ENCODE measurements at places on chromosomes 4 and X.

GRCh38 chrX:35040871-35041270 lies 98.3 kb downstream of the FAM47B start:
- DNase-seq: peak; percentile 18

GRCh38 chr4:85086721-85087120 lies 120.2 kb upstream of the WDFY3 start:
- no peak for DNase-seq

- no peak for DNase-seq
Measured at GRCh38 chrX:106954041-106954440, 33.8 kb downstream of the CLDN2 start.

DNA sequence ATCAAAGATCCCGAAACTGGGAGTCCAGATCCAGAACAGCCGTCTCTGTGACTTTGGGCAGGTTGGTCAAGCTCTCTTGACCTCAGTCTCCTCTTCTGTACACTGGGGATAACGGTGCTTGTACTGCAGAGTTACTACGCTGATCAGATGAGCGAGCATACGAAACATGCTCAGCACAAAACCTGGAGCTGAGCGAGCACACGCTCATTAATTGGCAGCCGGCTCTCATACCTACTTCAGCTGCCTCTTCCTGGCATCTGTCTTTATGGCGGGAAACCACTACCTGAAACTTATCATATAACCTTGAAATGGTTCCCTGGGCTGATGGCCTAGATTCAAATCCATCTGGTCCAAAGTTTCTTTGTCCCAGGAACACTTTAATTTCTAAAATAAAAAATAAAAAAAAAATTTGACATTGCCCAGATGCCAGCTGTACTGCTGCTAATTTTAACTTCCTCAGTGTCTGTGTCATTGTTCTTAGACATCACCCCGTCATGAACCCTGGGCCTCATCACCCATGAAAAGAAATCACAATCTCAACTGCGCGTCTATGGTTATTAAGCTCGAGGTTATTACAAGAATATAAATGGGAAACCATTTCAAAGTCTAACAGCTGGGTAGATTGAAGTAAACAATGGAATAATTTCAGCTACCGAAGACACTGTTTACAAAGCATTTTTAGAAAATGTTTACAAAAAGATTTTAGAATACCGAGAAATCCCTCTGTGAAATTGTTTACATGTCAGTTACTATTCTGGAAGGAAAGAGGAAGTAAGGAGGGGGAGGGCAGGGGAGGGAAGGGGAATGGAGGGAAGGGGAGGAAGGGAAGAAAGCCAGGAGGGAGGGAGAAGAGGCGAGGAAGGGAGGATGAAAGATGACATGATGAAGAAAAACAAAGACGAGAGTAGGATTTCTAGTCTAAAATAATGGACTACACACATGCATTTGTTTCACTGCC lies 49.0 kb downstream of the CRMP1 start:
- no peak for DNase-seq

GRCh38 chrX:74529311-74529710 lies 85.1 kb downstream of the RLIM start:
- DNase-seq: no peak

DNA sequence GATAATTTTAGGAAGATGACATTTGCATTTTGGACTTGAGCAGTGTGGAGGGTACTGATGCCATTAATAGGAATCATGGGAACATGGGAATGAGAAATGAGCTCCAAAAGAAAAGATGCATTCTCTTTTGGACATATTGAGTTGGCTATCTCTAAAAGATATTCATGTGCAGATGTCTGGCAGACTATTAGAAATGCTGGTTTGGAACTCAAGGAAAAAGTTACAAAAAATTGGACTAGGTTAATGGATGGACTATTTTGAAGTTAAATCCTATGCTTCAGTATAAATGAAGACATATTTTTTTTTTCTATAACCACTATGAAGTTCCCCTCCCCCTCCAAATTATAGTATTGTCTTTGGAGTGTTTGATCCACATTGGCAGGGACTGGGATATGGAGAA lies 3.6 kb upstream of the LIMCH1 start:
- no peak for DNase-seq

DNA sequence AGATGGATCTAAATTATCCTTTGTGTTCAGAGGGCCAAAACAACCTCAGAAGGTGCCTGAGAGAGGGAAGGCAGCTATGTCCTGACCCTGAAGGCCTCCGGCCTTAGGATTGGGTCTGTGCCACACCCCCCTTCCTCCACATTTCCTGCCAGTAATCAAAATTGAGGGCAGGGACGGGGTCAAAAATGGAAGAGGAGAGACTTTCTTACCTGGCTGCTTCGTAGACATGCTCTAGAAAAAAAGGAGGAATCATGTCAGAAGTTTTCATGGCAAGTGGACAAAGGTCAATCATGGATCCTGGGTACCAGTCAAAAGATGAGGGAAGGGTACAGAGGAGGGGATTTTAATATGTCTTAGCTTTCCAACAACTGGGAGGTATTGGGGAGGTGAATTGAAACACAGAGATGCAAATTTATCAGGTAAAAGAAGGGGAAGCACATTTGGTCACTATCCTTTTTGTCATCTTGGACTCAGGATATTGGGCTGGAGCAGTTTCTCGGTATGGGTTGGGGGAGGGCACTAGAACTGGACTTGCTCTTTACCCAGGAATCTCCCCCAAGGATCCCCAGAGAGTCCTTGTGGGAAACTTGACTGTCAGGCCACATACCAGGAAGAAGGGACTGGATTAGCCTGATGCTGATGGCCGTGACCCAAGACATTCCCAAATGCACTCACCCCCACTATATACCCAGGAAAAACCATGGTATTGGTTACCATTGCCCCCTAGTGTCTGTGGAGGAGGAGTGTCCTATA lies 17.1 kb downstream of the VSIG4 start:
- peak; percentile 11 for DNase-seq

DNA sequence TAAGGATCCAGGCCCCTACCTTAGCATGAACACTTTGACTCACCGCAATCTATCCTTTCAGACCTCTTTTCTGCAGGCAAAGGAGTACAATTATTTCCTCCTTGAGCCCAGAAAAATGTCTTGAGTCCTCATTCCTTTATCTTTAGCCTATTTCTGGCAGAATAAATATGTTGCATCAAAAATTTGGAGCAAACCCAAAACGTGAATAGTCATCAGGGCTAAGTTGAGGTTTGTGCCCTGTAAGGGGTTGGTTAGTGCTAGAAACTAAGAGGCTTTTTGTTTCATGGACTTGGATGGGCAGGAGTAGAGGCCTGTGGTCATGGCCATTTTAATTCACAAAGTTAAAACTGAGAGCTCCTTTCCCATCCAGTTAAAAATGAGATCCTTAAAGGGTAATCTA lies 460.3 kb downstream of the GBA3 start:
- peak; percentile 17 for DNase-seq

DNA sequence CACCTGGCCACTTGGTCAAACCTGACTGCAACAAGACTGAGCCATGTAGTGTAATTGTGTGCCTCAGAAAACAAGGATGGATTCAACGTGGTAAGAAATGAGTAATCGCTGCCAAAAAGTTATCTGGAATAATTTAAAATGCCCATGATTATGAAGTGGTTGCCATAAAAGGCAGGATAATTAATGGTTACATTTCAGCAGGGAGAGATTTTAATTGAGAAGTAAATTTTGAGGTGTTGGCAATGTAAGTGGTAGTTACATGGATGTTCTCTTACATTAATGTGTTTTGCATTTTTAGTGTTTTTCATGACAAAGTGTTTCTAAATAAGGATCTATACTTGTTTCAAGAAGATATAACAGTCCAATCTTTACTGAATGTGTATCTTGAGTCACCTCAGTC lies 15.7 kb downstream of the HAUS3 start:
- DNase-seq: no peak

GRCh38 chr4:119299741-119300100 lies 22.2 kb downstream of the FABP2 start:
- DNase-seq: no peak

DNA sequence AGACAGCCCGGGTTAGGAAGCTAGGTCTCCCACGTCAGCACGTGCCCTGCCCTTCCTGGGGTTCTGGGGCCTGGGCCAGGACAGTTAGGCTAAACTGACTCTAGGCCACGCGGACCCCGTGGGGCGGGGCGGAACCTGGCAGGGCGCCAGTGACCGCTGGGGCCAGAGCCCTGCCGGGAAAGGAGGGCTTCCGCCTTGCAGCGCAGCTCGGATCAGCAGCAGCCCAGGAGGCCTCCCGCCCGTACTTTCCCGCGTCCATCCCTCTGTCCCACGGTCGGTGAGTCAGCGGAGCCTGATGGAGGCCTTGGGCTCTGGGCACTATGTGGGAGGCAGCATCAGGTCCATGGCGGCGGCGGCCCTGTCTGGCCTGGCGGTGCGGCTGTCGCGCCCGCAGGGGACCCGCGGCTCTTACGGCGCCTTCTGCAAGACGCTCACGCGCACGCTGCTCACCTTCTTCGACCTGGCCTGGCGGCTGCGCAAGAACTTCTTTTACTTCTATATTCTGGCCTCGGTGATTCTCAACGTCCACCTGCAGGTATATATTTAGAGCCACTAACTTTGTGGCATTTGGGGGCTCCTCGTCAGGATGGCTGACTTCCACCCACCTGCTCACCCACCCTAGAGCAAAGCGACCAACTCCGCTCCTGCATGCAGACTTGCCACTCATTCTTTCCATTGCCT lies at the start of gene SMIM10:
TSS of gene SMIM10 (plus strand) at position 191 of the 681 bp plus-strand sequence. CDS start at position 296, 105 bp downstream.
- peak; percentile 75 for DNase-seq

- DNase-seq: no peak
Measured at GRCh38 chr4:4875147-4875546, 15.7 kb downstream of the MSX1 start.

DNA sequence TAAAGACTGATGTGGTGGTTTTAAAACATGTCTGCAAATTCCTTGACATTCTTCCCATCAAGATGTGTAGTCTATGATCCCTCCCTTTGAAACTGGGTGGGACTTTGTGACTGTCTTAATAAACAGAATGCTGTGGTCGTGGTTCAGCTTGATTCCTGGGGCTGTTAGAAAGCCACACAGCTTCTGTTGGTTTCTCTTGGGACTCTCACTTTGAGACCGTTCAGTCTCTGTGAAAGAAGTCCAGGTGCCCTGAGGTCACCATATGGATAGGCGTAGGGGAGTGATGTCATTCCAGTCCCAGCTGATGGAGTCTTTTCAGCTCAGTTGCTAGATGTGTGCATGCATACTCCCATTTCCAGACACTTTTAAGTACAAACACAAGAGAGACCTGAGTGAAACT lies 216.6 kb downstream of the KDR start:
- peak; percentile 56 for DNase-seq

DNA sequence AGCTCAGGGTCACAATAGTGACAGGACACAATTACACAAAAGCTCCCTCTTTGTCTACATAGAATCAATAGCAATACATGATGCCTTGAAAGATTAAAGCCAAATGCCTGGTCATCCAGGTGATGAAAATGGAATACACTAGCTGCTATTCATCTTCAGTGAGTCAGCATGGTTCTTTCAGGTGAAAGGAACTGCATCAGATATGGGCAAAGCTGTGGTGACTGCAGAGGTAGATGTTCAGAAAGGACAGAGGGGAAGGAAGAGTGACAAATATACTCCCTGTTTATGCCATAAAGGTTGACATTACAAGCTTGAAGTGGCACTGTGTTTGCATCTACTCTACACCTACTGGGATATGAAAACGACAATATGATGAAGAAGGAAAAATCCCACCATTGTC lies 20.0 kb upstream of the FTHL17 start:
- no peak for DNase-seq

GRCh38 chr4:182405087-182405486 lies 161.9 kb downstream of the TENM3 start:
- no peak for DNase-seq

DNA sequence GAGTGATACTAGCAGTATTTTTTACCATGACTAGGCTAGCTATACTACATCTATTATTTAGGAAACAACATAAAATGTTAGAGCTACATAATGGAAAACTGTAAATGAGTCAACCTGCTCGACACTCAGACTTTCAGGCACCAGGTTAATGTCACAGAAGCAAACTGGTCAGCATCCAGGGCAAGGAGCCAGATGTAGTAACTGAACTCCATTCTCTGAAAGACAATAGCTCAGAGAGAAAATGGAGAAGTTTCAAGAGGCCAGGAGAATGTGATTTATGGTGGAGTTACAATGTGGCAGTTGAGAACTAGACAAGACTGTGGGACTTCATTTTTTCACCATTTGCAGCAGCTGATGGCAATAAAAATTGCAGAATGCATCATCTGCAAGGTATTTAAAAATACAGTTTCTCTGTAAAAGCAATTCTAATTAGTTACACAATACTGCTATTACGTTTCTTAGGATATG lies 342.7 kb upstream of the PABPC4L start:
- DNase-seq: peak; percentile 0

DNA sequence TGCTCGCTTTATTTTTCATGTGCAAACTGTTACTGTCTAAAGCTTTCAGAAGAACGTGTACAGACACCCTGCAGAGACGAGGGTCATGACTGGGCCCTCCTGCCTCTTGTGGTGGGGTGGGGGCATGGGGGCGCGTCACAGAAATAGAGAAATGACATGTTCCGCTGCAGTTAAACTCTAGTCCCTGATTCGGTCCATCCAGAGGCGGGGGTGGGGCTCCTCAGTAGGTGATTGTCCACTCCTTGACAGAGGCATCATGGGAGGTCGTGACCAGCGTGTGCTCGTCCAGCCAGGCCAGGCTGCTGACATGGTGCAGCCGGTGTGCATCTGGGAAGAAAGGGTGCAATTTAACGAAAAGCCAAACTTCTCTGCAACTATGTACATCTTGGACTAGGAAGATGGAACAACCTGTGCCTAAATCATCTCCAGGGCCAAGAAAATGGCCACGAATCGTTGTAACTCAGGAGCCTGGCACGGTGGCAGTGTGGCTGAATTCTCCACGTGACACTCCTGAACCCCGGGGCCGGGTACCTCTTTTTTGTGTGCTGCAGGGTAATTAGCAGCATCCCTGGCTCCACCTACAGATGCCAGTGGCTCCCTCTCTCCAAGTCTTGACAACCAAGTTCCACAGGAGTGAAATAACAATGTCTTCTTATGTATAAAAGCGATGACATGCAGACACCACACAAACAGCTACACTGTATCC lies 41.3 kb downstream of the WDR1 start:
- DNase-seq: no peak

DNA sequence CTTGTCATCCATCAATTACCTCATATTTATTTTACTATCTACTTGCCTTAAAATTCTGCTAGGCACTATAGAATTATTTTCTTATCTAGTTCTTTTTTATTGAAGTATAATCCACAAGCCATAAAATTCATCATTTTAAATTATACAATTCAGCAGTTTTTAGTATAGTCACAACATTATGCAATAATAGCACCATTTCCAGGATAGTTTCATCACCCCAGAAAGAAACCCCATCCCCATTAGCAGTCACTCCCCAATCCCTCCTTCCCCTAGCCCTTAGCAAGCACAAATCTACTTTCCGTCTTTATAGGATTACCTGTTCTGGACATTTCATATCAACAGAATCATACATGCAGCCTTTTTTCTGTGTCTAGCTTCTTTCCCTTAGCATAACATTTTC lies 15.6 kb downstream of the SLC10A6 start:
- DNase-seq: no peak

DNA sequence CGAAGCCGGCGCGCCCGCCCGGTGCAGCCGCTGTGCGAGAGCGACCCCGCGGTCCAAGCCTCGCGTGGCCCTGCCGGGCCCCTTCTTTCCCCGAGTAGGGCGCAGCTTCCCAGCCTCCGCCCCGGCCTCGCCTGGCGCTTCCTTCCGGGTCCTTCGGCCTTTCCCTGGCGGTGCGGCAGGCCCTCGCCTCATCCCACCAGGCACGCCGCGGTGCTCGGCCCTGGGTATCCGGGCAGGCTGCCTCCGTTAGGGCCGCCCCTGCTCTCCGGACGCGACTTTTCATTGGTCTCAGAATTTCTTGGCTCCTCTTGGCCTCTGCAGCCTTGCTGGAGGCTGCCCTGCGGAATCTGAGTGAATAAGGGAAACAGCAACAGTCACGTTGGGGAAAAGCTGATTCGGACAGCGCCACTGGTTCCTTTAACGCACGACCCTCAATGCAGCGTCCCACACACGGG lies 429 bp downstream of the UVSSA start:
- peak; percentile 80 for DNase-seq

Data from fibroblast of skin of scalp (primary cell).